ENCODE measurements at places on chromosomes 7 and 10. TPM values are rescaled to one million over a fixed set of nuclear protein-coding genes. Genes with fewer than 3 reads are reported as not detected.

HEPACAM2 gene
- not detected for total RNA-seq

- H3K27me3 ChIP-seq, result peaks cover 88% of the 10 kb centered on the region
- H3K4me3 ChIP-seq, result no peak overlapping the region
- H3K4me1 ChIP-seq, result no peaks in the 10 kb centered on the region
- H3K36me3 ChIP-seq, result no peaks in the 10 kb centered on the region
Measured at GRCh38 chr10:104784452-104784851, 143.4 kb downstream of the SORCS3 start.

DNA sequence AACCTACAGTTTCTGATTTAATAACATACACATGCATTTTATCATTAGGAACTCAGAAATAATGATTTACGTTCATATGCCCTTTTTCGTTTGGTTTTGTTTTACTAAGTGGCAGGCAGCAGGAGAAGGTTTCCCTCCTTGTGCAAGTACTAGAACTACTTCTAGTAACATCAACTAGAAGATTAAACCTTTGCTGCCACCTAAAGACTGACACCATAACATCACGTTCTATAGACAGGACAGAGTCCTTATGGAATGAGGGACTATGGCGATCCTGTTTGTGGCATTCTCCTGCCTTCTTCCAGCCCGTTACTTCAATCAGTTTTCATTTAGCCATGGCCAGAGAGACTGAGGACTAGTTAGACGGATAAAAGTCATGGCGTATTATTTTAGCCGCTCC is 53.2 kb downstream of the GAD2 start:
- H3K36me3 ChIP-seq, result no peaks in the 10 kb centered on the region
- no peak overlapping the region for H3K27ac ChIP-seq

TAS2R5 gene
- 1.7 TPM for total RNA-seq

DNA sequence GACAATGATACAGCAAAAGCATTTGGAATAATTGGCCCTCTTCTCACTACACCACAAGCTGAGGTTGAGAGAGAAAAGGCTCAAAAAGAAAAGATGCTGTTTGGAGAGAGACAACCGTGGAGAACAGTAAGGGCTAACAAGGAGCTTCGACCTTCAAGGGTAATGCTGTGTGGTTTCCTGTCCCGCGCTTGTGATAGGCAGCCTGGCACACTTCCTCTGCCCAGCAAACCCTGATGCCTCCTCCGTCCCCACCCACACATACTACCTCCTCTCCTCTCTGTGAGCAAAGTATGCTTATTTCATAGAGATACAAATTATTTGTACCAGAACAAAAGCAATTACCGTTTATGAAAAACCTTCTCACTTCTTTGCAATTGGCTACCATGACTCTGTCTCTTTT is 755.4 kb downstream of the KCNMA1 start:
- no peak for DNase-seq
- no peaks in the 10 kb centered on the region for H3K36me3 ChIP-seq
- peaks cover 10% of the 10 kb centered on the region for H3K27me3 ChIP-seq
- no peak overlapping the region for H3K27ac ChIP-seq

HOXA10 gene
- 19.6 TPM for total RNA-seq

NDUFA5 gene
- 64.2 TPM for total RNA-seq

- no peak overlapping the region for H3K4me3 ChIP-seq
- no peak overlapping the region for H3K27ac ChIP-seq
- no peak for DNase-seq
- H3K27me3 ChIP-seq, result peaks cover 17% of the 10 kb centered on the region
- no peaks in the 10 kb centered on the region for H3K4me1 ChIP-seq
Measured at GRCh38 chr10:44051584-44052385, 333.1 kb downstream of the CXCL12 start.

GRCh38 chr7:94295850-94296249 is 98.8 kb upstream of the COL1A2 start:
- H3K27me3 ChIP-seq, result no peaks in the 10 kb centered on the region
- peaks cover 12% of the 10 kb centered on the region for H3K4me1 ChIP-seq
- no peak for DNase-seq
- no peak overlapping the region for H3K4me3 ChIP-seq

GNAI1 gene
- 148 TPM for total RNA-seq

ZP3 gene
- 23.4 TPM for total RNA-seq

H2BK1 gene
- total RNA-seq, result 0.69 TPM

ATOH7 gene
- not detected for total RNA-seq

- no peaks in the 10 kb centered on the region for H3K4me1 ChIP-seq
- H3K27me3 ChIP-seq, result no peaks in the 10 kb centered on the region
- H3K27ac ChIP-seq, result no peak overlapping the region
- no peaks in the 10 kb centered on the region for H3K36me3 ChIP-seq
Measured at GRCh38 chr10:51020200-51020599, 54.1 kb upstream of the PRKG1 start.

DNA sequence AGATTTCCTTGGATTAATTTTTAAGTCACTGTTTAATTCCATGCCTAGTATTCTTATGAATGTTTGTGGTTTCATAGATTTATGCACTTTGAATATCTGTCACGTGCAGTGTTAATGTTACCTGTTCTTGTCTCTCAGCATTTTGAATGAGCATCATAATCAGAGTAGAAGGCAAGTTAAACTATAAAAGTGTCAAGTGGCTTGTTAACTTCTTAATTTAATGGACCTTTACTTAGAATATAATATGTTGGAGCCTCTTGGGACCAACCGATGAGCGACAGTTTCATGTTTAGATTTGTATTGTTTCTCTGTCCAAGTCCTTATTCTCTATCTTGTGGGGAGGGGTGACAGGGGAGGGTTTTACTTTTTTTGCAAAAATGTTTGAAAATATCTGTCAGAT is 50.6 kb upstream of the MTURN start:
- no peak overlapping the region for H3K27ac ChIP-seq
- no peak for DNase-seq
- no peaks in the 10 kb centered on the region for H3K4me1 ChIP-seq
- H3K27me3 ChIP-seq, result no peaks in the 10 kb centered on the region
- no peak overlapping the region for H3K4me3 ChIP-seq

AMPH gene
- not detected for total RNA-seq

GIMAP7 gene
- total RNA-seq, result 0.25 TPM

EDRF1 gene
- 49.2 TPM for total RNA-seq

PPP1R17 gene
- total RNA-seq, result not detected

BPGM gene
- 10.0 TPM for total RNA-seq

PRTFDC1 gene
- total RNA-seq, result not detected

All from HCT116 (cell line).